Neuronal stem cell (in vitro differentiated cells): ENCODE measurements at places on chromosomes 6 and 20.

DNA sequence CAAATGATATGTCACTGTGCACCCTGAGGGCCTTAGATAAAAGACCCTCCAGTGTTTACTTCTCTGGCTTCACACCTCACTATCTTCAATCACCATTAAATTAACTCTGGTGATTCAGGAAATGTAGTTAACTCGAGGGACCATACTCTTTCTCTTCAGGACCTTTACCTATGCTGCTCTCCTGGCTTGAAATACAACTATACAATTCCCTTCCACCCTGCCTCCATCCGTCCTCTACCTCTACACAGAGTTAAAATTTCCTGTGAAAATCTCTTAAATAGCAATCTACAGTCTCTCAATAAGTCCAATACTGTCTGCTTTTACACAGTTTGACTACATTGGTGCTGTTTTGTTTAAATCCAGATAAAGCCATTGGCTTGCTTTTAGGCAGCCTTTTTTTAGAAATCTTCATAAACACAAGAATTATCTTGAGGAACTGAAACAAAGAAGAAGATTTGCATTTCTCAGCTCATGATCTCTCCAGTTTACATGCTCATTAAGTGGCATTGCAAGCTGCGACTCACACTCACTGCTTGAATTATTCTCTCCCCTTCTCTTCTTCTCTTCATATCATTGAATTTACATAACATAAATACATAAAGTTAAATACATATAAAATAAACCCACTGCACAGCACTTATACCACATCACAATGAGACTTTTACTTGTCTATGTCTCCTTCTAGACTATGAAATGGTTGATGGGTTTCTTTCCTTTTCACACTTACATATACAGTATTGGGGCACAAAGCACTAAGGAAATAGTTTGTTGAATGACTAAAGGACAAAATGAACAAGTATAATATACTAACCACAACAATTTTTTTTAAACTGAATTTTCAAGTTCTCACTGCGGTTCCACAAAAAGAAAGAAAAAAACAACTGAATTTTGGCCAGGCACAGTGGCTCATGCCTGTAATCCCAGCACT lies 239.0 kb upstream of the KCNQ5 start:
- no peak for DNase-seq

- DNase-seq: no peak
Observed at GRCh38 chr6:43846556-43846955, 76.5 kb downstream of the VEGFA start.

DNA sequence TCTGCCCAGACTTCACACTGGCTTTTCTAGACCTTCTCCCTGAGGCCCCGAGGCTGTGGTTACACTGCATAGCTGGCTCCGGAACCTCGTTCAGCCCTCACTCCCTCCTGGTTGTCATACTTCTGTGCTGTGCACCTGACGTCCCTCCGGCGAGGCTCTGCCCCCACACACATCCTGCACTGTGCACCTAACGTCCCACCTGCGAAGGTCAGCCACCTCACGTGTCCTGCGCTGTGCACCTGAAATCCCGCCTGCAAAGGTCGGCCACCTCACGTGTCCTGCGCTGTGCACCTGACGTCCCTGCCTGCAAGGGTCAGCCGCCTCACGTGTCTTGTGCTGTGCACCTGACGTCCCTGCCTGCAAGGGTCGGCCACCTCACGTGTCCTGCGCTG lies 111.0 kb upstream of the FRMD1 start:
- DNase-seq: no peak

DNA sequence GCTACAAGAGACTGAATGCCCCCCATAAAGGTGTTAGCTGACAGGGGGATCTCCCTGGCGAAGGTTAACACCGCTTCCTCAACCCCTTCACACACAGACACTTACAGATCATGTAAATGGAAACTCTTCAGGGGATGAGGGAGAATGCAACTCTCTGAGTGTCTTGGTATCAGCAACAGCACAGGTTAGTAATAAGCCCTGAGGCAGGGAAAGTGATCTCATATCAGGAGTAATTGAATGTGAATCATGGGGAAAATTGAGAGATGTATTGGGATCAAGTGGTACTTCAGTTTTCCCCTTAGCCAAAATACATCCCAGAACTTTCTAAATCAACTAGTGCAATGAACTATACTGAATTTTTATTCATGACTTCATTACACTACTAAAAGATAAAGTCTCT lies 23.8 kb downstream of the OR2J3 start:
- no peak for DNase-seq

- DNase-seq: no peak
Observed at GRCh38 chr6:159997498-159998101, 28.7 kb downstream of the IGF2R start.

DNA sequence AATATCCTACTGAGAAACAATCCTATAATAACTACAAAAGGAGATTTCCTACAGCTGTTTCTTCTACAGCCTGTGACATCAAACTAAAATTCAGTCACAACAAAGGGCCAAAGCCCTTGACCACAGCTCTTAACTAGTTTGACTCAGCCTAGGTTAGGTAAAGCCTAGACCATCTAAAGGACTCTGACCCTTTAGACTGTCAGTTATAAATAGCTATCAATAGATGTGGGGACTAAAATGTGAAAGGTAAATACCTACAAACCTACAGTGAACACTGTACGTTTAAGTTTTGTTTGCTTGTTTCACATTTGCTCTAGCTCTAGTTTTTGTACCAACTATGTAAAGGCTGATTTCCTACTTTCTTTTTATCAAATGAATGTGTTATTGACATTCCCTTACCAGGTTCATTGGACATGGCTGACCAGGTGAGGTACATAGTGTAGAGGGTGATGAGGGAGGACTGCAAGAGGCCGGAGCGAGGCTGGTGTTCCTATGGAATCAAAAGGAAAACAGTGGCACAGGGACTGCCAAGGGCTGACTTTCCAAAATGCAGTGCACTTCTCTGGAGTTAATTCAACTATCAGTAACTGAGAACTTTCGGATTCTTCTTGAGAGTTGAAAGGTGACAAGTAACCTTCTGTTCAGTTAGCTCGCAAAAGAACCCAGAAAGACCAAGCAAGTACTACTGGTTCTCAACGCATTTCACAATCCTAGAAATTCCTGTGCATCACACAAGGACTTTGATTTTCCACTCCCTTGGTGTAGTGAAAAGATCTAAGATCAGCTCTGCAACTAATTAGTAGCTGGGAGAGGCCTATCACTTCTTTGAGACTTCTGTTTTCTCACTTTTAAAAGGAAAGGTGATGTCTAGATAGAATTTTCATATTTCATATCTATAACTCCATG lies 17.2 kb downstream of the SERINC3 start:
- DNase-seq: no peak

DNA sequence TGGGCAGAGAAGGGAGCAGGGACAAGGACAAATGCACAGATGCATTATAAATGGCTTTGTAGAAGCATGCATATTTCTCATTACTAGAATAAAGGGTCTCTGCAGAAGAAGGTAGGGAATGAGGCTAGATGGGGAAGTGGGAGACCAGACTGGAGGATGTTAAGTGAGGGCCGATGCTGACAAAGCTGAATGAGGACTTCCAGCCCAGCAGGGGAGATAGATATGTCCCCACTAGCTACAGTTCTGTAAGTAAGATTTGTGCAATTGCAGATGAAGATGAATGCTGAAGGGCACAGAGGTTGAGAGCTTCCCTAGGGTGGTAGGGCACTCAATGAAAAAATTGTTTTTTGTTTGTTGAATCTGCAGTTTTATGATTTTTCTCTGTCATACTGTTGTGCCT lies 16.9 kb downstream of the ADGRG6 start:
- DNase-seq: no peak

DNA sequence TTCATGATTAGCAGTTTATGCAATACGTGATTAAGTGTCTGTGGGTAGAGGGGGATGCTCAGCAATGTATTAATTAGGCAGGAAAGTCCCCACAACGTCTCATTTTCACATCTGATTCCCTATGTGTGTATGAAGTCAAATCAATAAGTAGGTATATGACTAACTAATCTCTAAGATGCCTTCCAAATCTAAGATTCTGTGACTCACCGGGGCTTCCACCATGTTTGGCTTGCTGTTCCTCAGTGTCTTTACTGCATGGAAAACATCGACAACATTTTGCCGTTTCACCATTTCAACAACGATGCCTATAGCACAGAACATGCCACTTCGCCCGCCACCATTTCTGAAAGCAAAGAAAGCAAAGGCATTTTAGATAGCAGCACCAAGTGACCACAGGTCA lies 72.0 kb upstream of the THEMIS start:
- DNase-seq: no peak

GRCh38 chr20:62627901-62628612 lies 14.2 kb upstream of the SLCO4A1 start:
- DNase-seq: no peak

DNA sequence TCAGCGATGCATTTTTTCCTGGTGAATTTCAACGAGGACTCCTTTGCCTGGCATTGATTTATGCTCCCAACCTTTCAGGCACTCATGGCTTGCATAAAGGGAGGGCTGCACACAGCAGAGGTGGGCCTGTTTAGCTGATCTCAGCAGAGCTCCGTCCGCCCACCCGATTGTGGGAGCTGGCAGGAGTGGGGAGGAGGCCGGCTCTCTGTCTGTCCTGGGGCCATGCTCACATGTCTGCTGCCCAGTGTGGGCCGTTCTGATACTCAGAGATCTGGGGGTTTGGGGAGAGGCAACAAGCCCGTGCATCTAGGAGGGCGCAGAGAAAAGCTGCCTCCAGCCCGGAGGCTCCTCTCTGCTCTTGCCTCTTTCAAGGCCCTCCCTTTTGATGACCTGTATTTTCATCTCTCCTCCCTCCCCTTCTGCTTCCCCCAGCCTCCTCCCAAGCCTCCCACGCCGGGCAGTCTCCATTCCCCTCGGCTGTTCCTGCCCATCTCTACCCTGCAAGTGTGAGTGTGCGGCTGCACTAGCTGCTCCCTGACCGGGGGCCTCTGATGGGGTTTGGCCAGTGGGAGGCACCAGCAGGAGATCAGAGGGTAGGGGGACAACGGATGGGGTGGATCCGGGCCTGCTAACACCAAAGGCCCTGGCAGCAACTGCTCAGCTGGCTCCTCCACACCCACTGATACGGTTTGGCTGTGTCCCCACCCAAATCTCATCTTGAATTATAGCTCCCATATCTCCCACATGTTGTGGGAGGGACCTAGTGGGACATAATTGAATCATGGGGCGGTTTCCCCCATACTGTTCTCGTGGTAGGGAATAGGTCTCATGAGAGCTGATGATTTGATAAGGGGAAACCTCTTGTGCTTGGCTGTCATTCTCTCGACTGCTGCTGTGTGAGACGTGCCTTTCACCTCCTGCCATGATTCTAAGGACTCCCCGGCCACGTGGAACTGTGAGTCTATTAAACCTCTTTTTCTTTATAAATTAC lies 39.6 kb upstream of the MLN start:
- no peak for DNase-seq

GRCh38 chr20:62114894-62115293 lies 7.4 kb upstream of the LSM14B start:
- DNase-seq: no peak

- no peak for DNase-seq
Observed at GRCh38 chr6:124536157-124536841, 425.9 kb upstream of the RNF217 start.

DNA sequence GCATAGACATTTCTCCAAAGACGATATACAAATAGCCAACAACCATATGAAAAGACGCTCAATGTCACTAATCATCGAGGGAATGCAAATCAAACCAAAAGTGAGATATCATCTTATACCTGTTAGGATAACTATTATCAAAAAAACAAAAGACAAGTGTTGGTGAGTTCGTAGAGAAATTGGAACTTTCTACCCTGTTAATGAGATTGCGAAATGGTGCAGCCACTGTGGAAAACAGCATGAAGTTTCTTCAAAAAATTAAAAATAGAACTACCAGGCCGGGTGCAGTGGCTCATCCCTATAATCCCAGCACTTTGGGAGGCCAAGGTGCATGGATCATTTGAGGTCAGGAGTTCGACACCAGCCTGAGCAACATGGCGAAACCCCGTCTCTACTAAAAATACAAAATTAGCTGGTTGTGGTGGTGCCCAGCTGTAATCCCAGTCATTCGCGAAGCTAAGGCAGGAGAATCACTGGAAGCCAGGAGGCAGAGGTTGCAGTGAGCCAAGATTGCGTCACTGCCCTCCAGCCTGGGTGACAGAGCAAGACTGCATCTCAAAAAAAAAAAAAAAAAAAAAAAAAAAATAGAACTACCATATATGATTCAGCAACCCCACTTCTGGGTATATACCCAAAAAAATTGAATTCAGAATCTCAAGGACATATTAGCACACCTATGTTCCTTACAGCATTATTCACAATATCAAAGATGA lies 170.0 kb upstream of the ZNF184 start:
- DNase-seq: no peak

GRCh38 chr6:143585241-143585640 lies 73.7 kb upstream of the FUCA2 start:
- DNase-seq: no peak

DNA sequence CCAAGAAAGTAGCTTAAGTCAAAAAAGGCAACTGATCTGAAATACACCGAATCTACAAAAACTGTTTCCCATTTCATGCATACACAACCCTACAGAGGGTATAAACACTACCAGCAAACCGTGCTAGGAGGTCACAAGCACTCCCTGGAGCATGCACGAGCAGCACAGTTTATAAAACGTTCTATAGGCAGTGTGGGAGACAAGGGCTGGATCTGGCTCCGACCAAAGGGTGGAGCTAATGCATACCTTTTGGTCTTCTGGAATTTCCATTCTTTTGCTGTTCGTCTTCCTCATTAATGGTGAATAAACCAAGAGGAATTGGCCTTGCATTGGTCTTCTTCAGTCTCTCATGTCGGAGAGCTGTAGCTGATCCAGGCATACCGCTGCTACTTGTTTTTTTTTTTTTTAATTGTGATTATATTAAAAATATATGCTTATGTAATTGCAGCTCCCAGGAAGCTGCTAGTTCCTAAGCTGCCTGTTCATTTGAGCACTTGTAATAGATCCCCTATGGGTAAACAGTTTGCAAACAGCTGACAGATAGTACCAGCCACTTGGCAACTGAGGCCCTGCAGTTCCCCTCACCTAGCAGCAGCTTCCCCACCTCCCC lies 24.5 kb downstream of the MAP7 start:
- no peak for DNase-seq

GRCh38 chr6:14120546-14120945 lies 3.0 kb downstream of the CD83 start:
- no peak for DNase-seq

DNA sequence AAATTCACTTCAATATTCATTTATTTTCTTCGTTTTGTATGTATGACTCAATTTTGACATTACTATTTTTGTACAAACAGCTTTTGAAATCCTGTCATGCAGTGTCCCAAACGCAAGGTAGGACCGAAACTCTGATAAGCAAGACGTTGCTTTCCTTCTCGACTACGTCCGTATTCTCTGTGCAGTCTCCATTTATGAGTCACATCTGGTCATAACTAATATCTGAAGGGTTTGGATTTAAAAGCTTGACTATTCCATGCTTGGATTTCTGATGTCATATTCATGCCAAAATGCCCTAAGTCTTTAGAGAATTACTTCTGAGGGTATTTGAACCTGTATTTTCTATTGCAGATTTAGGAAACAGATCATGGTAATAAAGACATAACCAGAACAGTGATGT lies 37.8 kb upstream of the LAMP5 start:
- no peak for DNase-seq
